ENCODE measurements at places on chromosomes 16 and 17. TPM values are rescaled to one million over a fixed set of nuclear protein-coding genes. Genes with fewer than 3 reads are reported as not detected.

DNA sequence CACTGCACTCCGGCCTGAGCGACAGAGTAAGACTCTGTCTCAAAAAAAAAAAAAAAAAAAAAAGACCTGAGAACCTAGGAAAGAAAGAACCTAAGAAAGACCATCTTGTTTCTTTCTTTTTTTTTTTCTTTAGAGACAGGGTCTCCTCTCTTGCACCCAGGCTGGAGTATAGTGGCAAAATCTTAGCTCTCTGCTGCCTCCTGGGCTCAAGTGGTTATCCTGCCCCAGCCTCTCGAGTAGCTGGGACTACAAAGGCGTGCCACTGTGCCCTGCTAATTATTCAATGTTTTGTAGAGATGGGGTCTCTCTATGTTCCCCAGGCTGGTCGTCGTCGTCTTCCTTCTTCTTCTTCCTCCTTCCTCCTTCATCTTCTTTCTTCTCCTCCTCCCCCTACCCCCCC is 7.8 kb upstream of the BIRC5 start:
- no peak for DNase-seq

DNA sequence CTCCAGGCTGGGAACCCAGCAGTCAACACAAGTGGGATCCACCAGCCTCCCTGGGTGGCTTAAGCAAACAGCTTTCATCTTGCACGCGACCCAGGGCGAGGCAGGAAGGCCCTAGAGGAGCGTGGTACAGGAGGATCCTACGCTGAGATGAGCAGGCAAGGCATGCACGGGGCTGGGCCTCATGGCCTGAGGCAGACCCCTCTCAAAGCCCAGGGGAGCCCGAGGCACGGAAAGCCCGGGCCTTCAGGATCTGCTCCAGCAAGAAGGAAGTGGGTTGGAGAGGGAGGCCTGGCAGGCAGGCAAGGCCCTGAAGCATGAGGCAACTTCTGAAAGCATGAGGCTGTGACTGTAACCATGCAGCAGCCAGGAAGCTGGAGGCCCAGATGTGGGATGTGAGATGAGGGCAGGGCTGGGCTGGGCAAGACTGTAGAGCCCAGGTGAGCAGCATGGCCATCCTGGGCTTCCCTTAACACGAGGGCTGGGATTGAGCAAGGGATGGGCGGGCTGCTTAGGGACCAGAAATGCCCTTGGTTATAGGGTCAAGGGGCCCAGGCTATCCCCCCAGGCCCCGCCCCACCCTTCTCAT is 338.7 kb downstream of the C16orf95 start:
- DNase-seq = no peak

Gene DNASE1L2
- 1.5 TPM for total RNA-seq

- no peak for DNase-seq
Observed at GRCh38 chr17:62921817-62922216, 44.2 kb upstream of the TANC2 start.

- no peak for DNase-seq
Observed at GRCh38 chr16:31397096-31397660, 4.0 kb downstream of the ITGAD start.

DNA sequence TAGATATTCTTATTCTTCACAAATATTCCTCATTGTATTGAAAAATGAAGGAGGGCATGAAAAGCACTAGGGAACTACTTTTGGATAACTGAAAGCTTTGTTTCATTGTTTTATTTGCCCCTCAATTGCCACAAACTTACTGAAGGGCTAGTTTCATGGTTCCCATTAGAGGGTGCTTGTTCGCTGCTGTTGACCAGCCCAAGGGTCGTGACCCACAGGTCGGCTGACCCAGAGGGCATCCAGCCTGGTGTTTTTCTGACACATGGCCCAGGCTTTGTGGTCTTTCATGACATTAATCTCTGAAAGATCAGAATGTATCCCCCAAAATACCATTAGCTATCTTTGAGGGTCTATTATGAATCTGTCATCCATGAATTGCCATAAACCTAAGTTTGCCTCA is 30.0 kb downstream of the DGKE start:
- DNase-seq = no peak

DNA sequence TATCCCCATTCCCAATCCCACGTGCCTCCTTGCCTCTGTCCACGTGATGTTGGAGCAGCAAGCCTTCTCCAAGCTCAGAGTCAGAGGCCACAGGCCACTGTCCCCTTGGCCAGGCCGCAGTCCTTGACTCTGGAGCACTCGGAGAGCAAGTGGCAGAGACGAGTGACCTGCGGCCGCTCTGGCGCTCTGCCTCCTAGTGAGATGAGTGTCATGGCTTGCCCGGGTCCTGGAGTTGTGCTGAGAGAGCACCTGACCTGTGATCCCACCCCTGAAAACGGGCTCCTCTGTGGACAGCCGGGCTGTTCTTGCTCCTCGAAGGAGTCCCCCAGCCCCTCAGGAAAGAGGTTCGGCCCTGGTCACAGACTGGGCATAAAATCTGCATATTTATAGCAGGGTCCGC is 10.0 kb upstream of the FASN start:
- no peak for DNase-seq

Gene KRTAP4-9
- total RNA-seq = not detected
